GF-D8 (cell line): ENCODE measurements at places on chromosomes 6 and 20.

DNA sequence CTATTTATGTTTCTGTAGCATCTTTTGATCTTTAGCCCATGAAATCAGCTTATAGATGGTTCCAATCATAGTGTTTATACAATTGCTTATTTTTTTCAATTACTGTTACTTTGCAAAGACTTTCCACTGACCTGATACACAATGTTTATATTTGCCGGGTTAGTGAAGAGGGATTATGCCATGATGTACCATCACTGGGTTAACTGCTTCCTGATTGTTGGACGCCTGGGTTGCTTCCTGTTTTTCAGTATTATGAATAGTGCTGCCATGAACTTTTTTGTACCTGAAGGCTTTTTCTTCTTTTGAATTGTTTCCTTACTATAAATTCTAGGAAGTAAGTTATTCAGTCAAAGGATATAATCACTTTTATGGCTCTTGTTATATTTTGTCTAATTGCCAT, 6.9 kb downstream of the MANBAL start:
- peak; percentile 3 for DNase-seq

DNA sequence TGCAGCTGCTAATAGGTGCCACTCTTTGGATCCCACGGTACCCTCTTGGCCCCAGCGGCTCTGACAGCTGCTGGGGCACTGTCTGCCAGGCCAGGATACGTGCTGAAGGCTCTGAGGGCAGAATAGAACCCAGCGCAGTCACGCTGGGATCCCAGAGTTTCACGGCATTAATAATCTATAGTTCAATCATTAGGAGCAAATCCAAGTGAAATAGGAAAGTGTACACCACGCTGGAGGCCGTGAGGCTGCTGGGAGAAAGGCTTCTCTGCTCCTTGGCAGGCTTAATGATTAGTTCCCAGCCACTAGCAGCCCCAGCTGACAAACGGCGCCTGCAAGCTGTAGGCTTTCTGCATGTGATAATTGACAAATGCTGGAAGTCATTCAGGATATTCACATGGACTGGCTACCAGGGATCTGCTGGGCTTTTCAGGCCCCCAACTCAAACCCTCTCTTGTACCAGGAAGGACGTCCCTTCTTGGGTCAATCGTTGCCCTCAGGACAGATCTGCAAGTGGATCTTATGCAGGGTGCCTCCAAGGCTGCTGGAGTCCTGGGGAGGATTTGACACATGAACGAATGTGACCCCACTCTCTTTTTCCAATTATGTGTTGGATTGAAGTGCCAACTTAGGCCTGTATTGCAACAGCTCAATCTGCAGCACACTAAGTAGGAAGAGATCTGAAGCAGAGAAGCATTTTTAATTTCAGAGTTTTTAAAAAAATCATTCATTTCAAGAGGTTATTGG, 50.1 kb upstream of the INSM1 start:
- no peak for DNase-seq

GRCh38 chr6:111589366-111589765, 16.3 kb downstream of the TRAF3IP2 start:
- no peak for DNase-seq

- DNase-seq: no peak
These were observed 5.1 kb downstream of the HLA-DMA start for GRCh38 chr6:32947552-32948465.

DNA sequence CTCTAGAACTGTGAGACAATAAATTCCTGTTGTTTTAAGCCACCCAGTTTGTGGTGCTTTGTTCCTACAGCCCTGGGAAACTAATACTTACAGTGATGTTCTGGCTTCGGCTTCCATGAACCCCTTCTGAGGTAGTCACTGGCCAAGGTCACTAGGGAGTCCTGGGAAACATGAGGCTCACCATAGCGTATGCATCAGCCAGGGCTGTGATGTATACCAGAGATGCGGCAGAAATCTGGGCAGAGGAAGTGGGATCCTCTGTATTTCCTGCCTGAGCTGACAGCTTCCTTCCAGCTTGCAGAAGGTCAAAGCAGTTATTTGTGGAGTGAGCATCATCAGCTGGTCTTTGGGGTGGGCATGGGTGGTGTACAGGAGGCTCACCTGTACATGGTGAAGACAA, 27.9 kb downstream of the KAT14 start:
- no peak for DNase-seq

DNA sequence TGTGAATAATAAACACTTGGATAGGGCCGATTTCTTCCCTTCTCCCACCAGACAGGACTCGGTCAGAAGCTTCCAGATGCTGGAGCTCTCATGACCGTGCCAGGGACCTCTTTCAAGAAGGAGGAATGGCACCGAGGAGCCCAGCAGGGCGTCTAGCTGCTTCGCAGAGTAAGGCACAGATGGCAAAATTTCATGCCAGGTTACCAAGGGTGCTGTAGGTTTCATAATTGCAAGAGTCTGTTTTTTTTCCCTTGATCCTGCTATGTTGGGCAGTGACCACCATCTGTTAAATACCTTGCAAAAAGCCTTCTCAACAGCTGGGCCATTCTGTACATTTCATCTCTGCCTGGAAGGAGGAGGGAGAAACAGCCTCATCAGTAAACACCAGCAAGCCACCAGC, 111.8 kb downstream of the EDN3 start:
- DNase-seq: no peak

DNA sequence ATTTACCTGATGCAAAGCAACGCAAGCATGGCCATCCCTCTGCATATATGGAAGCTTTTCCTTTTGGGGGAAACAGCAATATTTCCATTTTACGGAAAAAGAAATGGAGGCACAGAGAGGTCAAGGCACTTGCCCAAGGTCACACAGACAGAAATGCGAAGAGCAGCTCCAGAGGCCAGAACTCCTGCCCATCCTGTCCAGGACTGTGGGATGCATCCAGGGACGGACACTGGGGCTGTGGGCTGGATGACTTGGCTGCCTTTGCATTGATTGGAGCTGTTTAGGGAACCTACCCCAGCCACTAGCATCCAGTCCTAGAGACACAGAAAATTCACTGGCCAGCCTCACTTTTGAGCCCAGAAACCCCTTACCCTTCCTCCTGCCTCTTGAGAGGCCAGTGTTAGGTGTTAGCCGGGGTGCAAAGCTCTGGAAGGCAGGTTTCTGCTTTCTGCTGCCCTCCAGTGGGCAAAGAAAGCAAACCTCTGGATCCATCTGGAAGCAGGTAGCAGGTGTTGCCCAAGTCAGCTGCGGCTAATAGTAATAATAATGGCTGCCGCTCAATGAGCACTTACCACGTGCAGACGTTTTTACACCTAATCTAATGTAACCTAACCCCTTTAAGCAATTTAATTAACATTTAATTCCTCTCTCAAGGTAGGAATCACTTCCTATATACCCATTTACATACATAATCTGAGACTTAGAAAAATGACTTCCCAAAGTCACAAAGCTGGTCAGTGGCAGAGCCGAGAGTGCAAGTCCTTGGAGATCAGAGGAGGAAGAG, 31.7 kb upstream of the CCN5 start:
- DNase-seq: no peak
